ENCODE measurements at places on chromosomes 2 and 18.

- no peak for DNase-seq
Measured at GRCh38 chr2:206379886-206380285, 63.4 kb upstream of the ADAM23 start.

DNA sequence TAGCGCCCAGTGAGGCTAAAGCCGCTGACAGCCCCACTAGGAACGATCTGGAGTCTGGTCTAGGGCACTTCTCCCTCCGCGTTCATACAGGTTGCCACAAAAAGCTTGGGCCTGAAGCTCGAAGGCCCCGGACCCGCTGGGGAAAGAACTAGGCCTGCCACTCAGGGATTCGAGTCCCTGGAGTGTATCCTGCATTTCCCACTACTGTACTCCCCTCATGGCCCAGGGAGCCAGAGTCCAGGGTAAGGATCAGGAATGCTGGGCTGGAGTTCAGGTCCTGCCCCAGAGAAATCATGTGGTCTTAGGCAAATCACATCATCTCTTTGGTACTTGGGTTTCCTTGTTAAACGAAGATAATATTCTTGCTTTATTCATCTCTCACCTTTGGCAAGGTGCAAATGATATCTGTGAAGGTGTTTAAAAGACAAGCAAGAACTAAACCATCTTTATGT lies 1.4 kb upstream of the ZFP36L2 start:
- no peak for DNase-seq

- no peak for DNase-seq
Measured at GRCh38 chr18:31100436-31101182, 1.6 kb downstream of the DSC2 start.

DNA sequence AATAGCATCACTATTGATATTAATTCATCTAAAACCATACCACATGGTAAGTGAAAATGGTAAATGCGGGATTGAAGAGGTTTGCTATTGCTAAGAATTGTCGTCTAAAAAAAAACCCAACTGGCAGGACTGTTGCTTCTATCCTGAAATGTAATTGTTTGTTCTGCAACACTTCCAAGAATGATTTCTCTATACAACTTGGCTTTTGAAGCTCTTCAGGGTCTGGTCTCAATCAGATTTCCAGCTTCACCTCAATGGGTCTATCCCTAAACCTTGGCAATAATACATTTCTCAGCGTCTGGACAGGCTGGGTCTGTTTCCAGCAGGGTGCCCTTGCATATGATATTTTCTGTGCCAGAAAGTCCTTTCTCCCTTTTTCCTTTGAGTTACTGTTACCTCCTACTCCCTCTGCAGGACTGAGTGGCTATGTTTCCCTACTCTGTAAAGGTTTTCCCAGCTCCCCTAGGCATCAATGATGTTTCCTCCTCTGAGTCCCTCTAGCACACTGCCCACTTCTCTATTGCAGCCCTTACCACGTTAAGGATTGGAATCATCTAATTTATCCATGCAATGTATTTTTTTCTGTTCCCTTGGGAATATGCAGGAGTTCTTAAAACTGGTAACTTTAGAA lies 118.2 kb upstream of the REV1 start:
- peak; percentile 35 for DNase-seq

- DNase-seq: no peak
Measured at GRCh38 chr2:223634238-223634637, 32.1 kb upstream of the SCG2 start.

Measured in NCI-H1092 treated with DMSO at 0.1 percent for 48 hours (cell line).